Trophoblast cell (in vitro differentiated cells and primary cell): ENCODE measurements at places on chromosomes 4 and X.

DNA sequence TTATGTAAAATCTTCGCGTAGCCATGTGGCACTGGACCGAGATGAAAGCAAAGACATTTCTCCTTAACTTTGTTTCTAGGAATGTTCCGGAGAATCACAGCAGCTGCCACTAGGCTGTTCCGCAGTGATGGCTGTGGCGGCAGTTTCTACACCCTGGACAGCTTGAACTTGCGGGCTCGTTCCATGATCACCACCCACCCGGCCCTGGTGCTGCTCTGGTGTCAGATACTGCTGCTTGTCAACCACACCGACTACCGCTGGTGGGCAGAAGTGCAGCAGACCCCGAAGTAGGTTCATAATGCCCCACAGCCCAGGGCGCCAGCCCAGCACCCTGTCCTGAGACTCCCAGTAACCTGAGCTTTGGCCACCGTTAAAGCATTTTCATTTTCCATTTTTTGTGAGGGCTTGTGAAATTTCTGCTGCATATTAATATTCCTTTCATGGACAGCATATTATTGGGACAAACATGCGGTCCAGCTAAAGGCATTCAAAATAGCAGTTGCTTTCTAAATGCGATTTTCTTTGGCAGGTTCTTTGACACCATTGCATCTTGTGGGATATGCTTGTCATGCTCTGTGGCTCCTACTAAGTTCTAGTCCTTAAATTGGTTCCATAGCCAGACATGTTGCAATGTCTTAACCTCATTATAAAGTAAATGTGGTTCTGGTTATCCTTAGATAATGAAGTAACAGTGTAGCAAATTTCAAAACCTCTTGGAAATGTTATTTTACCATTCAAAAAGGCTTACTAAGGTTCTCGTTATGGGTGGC lies 49.1 kb upstream of the MSANTD1 start:
- no peaks in the 10 kb centered on the region for H3K27me3 ChIP-seq
- peaks cover 45% of the 10 kb centered on the region for H3K36me3 ChIP-seq
- H3K4me1 ChIP-seq: no peaks in the 10 kb centered on the region
- DNase-seq: no peak
- peak overlapping the region; percentile 2 for H3K4me3 ChIP-seq
- H3K27ac ChIP-seq: no peak overlapping the region

- DNase-seq: no peak
- no peak overlapping the region for H3K27ac ChIP-seq
- H3K36me3 ChIP-seq: no peaks in the 10 kb centered on the region
- no peak overlapping the region for H3K4me3 ChIP-seq
These were observed 395.1 kb downstream of the TRIML1 start for GRCh38 chr4:188534297-188534696.

DNA sequence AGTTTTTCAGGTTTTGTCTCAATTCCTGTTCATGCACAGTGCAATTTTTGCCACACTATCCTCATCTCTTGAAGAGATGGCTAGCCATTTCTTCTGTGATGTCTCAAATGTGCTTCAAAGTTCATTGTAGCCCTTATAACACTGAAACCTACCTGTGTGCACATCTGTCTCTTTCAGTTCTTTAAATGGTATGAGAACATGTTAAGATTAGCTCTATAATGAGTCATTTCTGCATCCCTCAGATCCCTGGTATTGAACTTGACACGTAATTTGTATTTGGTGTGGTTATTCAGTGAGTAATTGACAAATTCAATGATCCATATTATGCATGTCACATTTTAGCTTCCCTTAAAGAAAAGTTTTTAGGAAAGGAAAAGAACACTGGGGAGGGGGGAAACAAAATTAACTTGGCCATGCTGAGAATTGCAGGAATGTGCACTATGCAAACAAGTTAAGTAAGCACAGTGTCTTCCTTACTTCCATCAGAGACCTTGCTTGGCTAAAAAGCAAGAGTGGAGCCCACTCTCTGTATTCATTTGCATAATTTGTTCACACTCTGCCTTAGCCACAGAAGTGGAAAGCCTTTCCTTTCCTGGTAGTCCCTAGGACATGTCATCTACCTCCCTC lies 659.8 kb upstream of the MAGEB2 start:
- no peak for DNase-seq
- no peaks in the 10 kb centered on the region for H3K4me1 ChIP-seq
- H3K27ac ChIP-seq: no peak overlapping the region
- no peaks in the 10 kb centered on the region for H3K27me3 ChIP-seq

- peak overlapping the region; percentile 95 for H3K27ac ChIP-seq
- peak; percentile 52 for DNase-seq
- peaks cover 2% of the 10 kb centered on the region for H3K36me3 ChIP-seq
These were observed 994 bp downstream of the GALNT7 start for GRCh38 chr4:173169428-173170181.

DNA sequence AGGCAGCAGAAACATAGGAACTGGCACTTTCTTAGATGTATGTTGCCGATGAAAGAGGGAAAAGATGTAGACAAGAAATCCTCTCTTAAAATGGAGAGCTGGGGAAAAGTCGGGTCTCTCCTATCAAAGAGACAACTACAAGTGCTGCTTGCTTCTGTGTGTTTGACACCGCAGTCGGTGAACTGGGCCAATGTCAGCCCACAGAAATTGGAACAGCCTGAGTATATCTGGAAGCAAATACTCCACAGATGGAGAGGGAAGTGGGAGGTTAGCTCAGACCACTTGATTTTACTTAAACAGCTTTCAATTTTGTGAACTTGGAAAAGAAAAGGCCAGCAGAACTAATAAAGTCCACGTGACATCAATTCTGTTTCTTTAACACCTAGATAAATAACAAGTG lies 230.9 kb upstream of the FAT1 start:
- H3K4me3 ChIP-seq: no peak overlapping the region
- no peaks in the 10 kb centered on the region for H3K36me3 ChIP-seq
- no peak overlapping the region for H3K27ac ChIP-seq
- DNase-seq: no peak

DNA sequence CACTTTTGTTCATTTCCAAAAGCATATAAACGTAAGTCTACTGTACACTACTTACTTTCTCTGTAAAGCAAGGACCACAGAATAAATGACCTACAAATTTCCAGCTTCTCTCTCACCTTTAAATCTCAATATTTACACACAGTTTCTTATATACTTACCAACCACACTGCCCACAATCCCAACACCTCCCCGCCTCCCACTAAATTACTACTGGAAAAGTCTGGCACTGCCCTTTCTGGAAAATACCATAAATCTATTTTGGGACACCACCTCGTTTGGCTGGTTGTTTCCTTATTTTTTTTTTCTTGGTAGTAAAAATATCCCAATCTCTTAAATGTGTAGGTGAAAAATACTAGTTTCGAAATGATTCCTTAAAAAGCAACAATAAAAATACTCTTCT lies 19.6 kb downstream of the FAT1 start:
- no peak for DNase-seq
- H3K27me3 ChIP-seq: no peaks in the 10 kb centered on the region
- peaks cover 43% of the 10 kb centered on the region for H3K36me3 ChIP-seq
- peaks cover 27% of the 10 kb centered on the region for H3K4me1 ChIP-seq

GRCh38 chr4:55910140-55910539 lies 38.6 kb upstream of the CEP135 start:
- H3K27ac ChIP-seq: no peak overlapping the region
- H3K4me3 ChIP-seq: no peak overlapping the region
- H3K4me1 ChIP-seq: no peaks in the 10 kb centered on the region
- DNase-seq: peak; percentile 37
- no peaks in the 10 kb centered on the region for H3K36me3 ChIP-seq

- H3K27ac ChIP-seq: no peak overlapping the region
- no peaks in the 10 kb centered on the region for H3K36me3 ChIP-seq
- peak; percentile 72 for DNase-seq
- no peaks in the 10 kb centered on the region for H3K27me3 ChIP-seq
- H3K4me3 ChIP-seq: no peak overlapping the region
- H3K4me1 ChIP-seq: no peaks in the 10 kb centered on the region
These were observed 71.0 kb downstream of the SNCA start for GRCh38 chr4:89765966-89766365.

DNA sequence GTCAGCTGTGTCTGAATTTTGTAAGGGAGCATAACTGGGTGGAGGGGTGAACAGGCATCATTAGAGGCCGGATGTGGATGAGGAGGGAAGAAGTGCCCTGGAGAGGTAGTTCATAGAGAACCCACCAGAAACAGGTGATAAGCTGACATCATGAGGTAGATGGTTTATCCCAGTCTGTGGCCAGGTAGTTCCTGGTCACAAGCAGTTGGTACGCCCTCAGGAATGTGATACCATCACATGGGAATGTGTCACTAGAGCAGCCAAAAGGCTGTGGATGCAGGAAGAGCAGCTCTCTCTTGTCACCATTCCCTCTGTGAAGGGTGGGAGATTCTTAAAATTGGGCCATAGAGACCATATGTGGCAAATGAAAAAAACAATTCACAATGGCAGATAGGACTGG lies 21.9 kb downstream of the MSN start:
- DNase-seq: no peak
- H3K4me3 ChIP-seq: no peak overlapping the region
- no peaks in the 10 kb centered on the region for H3K4me1 ChIP-seq
- H3K36me3 ChIP-seq: no peaks in the 10 kb centered on the region
- H3K27ac ChIP-seq: no peak overlapping the region

GRCh38 chr4:165404080-165404479 lies 25.3 kb downstream of the CPE start:
- DNase-seq: no peak
- no peaks in the 10 kb centered on the region for H3K27me3 ChIP-seq
- no peak overlapping the region for H3K27ac ChIP-seq
- no peaks in the 10 kb centered on the region for H3K36me3 ChIP-seq
- H3K4me1 ChIP-seq: no peaks in the 10 kb centered on the region

GRCh38 chr4:100430451-100430850 lies 87.4 kb downstream of the EMCN start:
- no peaks in the 10 kb centered on the region for H3K27me3 ChIP-seq
- H3K36me3 ChIP-seq: no peaks in the 10 kb centered on the region
- H3K4me1 ChIP-seq: peaks cover 2% of the 10 kb centered on the region
- H3K27ac ChIP-seq: no peak overlapping the region
- no peak for DNase-seq

DNA sequence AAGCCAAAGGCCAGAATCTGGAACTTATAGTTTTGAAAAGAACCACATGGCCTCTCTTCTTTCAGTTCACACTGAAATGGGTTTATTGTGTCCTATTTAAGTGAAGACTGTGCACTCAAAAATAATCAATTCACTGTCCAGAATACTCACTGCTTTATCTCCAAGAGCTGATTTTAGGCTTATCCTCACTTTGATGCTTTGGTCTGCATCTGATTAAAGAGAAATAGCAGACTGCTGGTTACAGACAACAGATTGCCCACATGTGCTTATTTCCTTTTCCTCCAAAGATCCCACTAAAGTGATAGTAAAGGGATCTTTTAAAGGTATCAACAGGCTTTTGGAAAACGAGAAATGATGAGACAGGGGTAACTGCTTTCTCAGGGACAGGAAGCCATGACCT lies 30.6 kb downstream of the ACE2 start:
- H3K27me3 ChIP-seq: no peaks in the 10 kb centered on the region
- no peak overlapping the region for H3K27ac ChIP-seq
- H3K4me3 ChIP-seq: no peak overlapping the region
- H3K4me1 ChIP-seq: no peaks in the 10 kb centered on the region
- H3K36me3 ChIP-seq: no peaks in the 10 kb centered on the region

DNA sequence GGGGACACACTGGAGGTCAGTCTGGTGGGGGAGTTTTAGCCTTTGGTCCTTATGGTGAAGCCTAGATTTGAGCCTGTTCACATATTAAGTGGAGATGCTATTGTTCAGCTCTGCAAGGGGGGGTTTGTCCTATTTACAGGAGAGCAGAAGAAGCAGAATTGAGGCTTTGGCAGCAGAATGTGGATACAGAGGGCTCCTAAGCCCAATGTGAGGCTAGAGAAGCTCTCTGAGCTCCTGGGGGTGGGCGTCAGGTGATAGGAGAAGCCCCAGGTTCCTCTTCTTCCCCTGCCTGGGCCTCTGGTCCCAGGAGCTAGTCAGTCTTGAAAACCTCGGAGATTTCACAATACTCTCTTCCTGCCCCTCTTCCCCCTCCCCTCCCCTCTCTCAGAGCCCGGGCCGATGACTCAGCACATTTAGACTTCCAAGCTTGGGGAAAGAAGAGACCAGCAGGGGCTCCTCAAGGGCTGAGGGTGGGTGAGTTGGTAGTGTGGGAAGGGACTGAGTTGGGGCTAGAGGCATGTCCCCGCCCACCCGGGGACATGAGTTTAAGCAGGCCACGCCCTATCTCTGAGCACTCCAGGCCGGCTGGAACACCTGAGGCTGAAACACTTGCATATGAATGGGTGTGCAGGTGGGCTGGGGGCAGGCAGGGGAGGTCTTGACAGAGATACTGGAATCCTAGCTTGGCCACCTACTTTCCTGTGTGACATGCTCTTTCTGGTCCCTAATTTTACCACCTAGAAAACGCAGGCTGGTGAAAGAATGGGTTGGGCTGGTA lies 3.4 kb downstream of the TFE3 start:
- H3K27ac ChIP-seq: peak overlapping the region; percentile 88
- H3K36me3 ChIP-seq: peaks cover 22% of the 10 kb centered on the region
- peaks cover 14% of the 10 kb centered on the region for H3K4me1 ChIP-seq
- DNase-seq: peak; percentile 82

GRCh38 chr4:57073559-57073958 lies 36.6 kb downstream of the IGFBP7 start:
- peaks cover 10% of the 10 kb centered on the region for H3K36me3 ChIP-seq
- no peaks in the 10 kb centered on the region for H3K27me3 ChIP-seq
- peaks cover 6% of the 10 kb centered on the region for H3K4me1 ChIP-seq
- no peak overlapping the region for H3K4me3 ChIP-seq
- H3K27ac ChIP-seq: no peak overlapping the region

DNA sequence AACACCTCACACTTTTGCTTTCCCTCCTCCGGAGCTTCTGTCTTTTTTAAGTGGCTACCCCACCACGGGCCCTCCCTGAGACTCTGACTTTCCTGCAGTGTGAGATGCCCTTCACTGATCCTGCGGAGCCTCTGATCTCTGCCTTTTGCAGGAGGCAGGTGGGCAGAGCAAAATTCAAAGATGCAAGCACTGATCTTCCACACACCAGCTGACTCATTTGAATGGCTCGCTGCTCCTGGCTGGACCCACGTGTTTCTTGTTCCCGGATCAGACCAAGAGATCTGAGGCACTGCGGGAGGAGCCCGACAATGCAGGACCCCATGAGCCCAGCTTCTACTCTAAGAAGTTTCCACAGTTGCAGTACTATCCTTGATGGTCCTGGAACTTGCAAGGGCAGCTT lies 1607.9 kb upstream of the TENM3 start:
- H3K36me3 ChIP-seq: no peaks in the 10 kb centered on the region
- no peaks in the 10 kb centered on the region for H3K27me3 ChIP-seq
- H3K4me1 ChIP-seq: no peaks in the 10 kb centered on the region
- no peak overlapping the region for H3K4me3 ChIP-seq

DNA sequence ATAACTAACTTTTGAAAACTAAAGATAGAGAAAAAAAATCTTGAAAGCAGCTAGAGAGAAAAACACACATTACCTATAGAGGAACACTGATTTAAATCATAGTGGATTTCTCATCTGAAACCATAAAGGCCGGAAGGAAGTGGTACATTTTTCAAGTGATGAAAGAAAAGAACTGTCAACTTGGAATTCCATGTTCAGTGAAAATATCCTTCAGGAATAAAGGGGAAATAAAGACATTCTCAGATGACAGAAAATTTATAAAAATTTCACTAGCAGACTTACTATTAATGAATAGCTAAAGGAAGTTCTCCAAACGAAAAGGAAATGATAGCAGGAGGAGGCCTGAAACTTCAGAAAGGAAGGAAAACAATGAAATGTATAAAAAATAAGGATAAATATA lies 7.6 kb upstream of the JADE3 start:
- H3K4me1 ChIP-seq: no peaks in the 10 kb centered on the region
- H3K27ac ChIP-seq: no peak overlapping the region
- H3K36me3 ChIP-seq: no peaks in the 10 kb centered on the region
- no peak overlapping the region for H3K4me3 ChIP-seq
